ENCODE measurements at places on chromosomes 12 and 14.
A peak's percentile ranks its signal among the peaks of the same experiment; 100 is the strongest.

DNA sequence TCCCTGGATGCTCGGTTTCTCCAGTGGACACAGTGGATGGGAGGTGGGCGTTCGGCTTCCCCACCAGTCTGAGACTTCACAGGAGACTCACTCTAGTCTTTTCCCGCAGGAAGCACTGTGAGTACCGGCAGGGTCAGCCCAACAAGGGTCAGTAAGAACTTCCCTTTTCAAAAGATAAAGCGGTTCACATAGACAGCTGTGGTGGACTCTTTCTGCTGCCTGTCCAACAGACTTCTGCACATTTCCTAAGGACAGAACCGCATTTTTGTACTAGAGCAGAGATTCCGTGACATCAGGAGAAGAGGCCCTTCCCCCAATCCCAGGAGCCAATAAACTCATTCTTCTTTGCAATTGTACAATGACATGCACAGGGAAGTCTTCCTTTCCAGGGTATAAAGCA lies 10.4 kb downstream of the LTBR start:
- no peak for DNase-seq

GRCh38 chr14:61516964-61517653 lies 178.2 kb upstream of the HIF1A start:
- DNase-seq, result peak; percentile 1

DNA sequence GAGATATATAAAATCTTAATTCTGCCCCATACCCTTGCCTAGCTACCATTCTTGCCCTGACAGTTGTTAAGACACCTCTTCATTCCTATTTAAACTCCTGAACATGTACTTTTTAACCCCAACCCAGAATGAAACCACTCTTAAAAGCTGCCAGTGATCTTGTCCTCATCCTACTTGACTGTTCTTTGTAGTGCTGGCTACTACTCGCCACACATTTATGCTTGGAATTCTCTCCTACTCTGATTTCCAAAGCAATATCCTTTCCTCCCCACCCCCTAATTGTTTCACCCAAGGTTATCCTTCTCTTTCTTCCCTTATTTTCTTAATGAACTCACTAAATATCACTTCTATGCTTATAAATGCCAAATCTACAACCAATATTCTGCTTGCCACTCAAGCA lies 4.1 kb downstream of the NFYB start:
- no peak for DNase-seq

DNA sequence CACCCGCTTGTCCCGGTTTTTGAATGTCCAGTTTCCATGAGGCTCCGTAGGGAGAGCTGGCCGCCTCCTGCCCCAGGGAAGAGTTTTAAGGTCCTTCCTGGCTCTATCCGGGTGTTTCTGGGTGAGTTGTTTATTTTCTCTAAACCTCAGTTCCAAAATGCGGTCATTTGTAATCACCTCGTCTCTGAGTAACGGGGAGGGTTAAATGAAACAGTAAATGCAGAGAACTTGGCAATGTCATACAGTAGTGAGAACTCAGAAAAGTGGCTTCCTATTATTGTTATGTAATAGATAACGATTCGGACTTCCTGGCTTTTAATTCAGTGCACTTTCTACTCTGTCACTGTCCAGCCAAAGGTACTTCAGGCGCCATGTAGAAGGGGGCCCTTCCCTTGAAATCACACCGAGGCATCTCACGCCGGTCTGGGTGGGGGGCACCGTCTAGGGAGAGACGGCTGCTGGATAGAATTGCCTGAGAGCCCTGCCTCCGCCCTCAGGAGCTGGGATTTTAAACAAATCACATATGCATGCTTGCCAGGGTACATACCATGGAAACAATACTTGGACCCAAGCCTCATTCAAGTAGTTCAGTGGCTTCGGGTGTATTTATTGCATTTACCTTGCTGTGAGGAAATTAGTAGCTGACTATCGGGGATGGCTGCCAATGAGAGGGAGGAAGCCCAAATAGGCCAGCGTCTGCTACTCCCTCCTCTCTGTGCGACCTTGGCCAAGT lies 26.4 kb downstream of the NOS1 start:
- DNase-seq, result no peak

DNA sequence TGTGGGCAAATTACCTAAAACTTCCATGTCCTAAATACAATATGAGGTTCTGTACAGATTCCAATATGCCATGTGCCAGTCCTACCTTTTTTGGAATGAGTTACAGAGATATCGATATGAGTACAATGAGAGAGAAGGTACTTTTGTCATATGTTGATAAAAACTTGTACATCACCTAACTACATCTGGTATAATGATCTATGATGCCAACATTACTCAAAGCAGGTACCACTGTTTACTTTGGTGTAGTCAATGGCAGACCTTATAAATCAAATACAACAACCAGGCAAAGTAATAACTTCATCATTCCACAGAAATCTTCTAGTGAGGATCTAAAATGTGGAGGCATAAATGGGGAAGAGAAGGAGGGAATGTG lies 12.7 kb downstream of the TEP1 start:
- peak; percentile 50 for DNase-seq
